NCI-H2171 treated with DMSO at 0.1 percent for 48 hours (cell line): ENCODE measurements at places on chromosomes 7 and 10.

- DNase-seq, result no peak
These were observed 82.7 kb downstream of the SLC25A13 start for GRCh38 chr7:96238976-96239766.

DNA sequence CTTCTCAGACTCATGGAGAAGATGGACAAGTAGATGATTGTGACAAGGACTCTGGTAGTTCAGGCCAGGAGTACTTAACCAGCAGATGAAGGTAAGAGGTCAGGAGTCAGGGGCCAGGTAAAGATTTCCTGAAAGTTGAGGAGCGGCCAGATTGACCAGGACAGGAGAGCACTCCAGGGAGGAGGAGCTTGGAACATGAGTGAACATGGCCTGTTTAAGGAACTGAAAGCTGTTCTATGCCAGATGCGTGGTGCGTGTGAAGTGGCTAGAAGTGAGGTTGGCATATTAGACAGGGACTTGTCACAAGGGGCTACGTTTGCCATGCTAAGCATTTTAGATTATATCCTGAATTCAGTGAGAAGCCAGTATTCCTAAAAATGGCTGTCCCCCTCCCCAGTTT is 157.2 kb downstream of the WNT2 start:
- no peak for DNase-seq

- peak; percentile 15 for DNase-seq
These were observed at the start of gene IRF5 for GRCh38 chr7:128937647-128938543. TSS of gene IRF5 (plus strand) at chr7:128937927. CDS start at chr7:128942082, 4,155 bp downstream.

DNA sequence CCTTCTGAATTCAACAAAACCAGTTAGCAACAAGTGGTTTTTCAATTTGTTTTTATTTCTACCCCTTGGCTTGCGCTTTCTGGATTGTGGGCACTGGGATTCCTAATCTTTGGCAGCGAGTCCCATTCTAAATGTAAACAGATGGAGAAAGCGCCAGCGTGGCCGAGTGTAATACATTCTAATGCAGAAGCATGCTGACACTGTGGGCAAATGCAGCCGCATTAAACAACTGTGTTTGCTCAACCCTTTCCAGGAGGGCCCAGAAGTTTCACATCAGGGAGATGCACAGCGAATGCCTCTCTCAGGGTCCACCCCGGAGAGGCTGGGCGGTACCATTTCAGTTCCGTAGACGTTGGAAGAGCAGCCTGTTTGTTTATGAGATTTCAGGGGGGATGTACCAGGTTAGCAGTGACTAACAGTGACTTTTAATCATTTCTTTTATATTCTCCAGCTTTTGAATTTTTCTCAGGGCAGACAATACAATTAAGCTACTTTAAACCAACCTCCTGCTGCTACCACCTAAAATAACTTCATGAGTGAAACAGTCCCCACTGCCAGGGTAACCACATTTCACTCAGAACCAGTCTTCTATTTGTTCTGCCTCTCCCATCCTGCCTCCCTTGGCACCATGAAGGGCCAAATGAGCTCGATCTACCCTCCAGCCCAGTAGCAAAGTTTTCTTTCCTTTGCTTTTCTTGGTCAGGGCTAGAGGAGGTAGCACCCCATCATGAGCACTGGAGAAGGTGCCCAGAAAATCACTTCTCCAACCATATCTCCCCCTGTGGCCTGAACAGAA is 164.2 kb upstream of the ITGB1 start:
- DNase-seq, result no peak

GRCh38 chr10:11110539-11110938 is 92.9 kb downstream of the CELF2 start:
- DNase-seq, result no peak
